ENCODE measurements at places on chromosomes 11 and 22.
A peak's percentile ranks its signal among the peaks of the same experiment; 100 is the strongest.

- DNase-seq, result no peak
Measured at GRCh38 chr11:60155931-60156330, 27.0 kb downstream of the MS4A6A start.

DNA sequence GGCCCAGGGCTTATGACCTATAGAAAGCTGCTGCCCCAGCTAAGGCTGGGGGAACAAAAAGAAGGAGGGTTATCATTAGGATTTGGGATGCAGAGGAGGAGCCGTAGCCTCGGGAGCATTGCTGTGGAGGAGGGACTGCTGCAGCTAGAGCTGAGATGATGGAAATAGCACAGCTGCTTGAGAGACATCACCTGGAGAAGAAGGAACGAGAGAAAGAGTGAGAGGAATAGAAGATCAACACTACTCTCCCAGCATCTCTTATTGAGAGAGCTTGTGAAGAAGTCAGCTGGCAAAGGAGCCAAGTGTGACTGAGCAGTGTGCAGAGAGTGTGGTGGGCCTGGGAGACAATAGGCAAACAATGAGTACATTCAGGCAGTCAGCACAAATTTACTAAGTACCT, 100.7 kb upstream of the PLET1 start:
- no peak for DNase-seq

DNA sequence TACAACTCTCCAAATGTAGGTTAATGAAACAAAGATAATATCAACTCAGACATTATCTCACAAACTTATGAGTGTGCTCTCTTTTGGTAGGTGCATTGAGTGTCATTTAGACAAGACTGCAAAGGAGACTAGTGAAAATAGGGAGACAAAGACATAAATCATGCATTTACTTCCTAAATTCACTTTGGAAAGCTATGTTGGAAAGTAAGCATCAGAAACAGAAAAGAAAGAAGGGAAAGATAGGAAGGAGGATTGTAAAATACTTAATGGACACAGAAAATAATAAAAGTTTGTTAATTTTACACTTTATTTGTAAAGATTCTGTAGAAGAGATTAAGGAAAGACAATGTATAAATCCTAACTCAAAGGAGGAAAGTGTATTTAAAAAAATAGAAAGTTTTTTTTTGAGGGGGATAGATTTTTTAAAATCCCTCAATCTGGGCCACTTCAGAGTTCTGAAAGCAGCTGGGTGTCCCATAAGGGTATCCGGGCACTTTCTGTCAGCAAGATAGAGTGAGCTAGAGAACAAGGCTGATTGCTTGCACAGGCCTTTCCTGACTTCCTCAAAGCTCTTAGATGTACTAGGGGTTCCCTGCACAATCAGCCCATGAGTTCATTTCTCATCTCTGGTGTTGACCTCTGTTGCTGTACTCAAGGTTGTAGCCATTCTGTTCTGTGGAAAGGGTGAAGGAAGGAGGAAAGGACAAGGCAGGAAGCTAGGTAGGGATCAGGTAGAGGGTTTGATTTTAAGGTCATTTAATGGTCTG, 22.4 kb upstream of the RDX start:
- no peak for DNase-seq

- no peak for DNase-seq
Measured at GRCh38 chr11:45927684-45928413, 5.4 kb downstream of the LARGE2 start.

DNA sequence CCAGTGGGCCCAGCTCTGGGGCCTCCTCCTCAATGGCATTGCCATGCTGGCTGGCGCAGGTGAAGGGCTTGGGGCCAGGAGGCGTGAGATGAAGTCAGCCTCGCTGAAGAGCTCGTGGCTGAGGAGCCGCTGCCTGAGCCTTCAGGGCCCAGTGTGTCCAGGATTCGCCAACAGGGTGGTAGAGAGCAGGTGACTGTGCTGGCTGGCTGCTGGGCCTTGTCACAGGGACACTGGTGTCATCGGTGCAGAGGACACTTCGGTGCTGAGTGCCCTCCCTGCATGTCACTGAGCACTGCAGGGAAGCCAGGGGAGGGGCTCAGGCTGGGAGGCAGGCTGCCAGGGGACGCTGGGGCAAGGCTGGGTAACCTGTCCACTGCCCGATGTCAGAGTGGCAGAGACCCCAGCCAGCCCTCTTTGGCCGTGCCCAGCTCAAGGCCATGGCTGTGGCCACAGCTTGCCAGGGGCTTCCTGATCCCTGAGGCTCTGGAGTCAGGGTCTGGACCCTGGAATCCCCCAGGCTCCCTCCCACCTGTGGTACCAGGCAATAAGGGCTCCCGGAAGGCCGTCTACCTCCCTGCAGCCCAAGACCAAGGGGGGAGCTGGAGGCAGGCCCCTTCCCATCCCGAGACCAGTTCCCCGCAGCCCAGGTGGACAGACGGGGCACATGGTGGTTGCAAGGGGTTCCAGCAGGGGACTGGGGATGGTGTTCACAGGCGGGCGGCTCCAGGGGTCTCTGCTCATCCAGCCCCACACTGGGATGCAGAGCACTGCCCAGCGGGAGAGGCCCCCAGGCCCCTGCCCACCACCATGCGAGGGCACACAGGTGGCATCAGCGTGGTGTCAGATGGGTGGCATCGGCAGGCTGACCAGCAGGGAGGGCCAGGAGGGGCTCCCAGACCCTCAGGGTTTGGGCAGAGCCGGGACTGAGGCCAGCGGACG, 63.9 kb downstream of the ARFGAP3 start:
- no peak for DNase-seq

DNA sequence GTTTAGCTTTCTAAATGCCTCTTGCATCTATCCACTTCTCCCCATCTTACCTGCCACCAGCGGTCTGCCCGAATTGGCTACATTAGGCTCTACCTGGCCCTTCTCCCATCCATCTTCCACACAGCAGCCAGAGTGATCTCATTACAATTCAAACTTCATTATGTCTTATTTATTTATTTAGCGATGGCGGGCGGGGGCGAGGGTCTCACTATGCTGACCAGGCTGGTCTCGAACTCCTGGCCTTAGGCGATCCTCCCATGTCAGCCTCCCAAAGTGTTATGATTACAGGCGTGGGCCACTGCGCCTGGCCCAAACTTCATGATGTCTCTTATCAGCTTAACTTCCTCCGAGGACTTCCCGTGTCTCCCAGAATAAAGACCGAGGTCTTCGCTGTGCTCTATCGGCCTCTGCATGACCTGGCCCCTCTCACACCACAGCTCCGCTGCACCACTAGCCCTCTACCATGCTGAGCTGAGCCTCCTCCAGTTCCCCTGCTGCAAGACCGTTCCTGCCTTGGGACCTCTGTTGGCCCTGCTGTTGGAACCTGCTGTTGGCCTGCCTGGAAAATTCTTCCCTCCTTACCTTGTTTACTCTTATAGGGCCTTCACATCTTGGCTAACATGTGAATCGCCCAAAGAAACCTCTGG, 870 bp upstream of the CTTN start:
- DNase-seq, result peak; percentile 25

- no peak for DNase-seq
Measured at GRCh38 chr11:123775289-123775688, 21.0 kb upstream of the OR6X1 start.

DNA sequence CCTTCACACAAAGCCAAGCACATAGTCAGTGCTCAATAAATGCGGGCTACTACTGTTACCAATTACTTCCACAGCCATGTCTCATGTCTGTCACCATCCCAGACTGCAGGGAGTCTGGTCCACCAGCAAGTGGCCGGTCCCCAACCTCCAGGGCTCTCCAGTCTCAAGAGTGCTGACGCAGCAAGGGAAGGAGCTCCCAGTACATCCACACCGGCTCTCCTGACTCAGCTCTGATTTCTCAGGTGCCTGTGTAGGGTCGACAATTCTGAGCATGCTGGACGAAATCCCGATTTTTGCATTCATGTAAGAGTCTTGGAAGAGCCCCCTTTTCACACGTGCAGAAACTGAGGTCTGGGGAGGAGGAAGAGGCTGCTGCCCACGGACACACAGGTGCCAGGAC, 10.3 kb upstream of the NEFH start:
- no peak for DNase-seq

GRCh38 chr11:73978576-73979086, 4.0 kb downstream of the UCP2 start:
- DNase-seq, result no peak

- no peak for DNase-seq
Measured at GRCh38 chr22:36921309-36922104, 8.1 kb downstream of the CSF2RB start.

- no peak for DNase-seq
Measured at GRCh38 chr11:59145534-59145933, 2.9 kb downstream of the FAM111A start.

All from NCI-H345 (cell line).